ENCODE measurements at places on chromosomes 1 and 21. TPM values are rescaled to one million over a fixed set of nuclear protein-coding genes. Genes with fewer than 3 reads are reported as not detected.

Gene GRIK3
- total RNA-seq: not detected

Gene SPATA45
- not detected for total RNA-seq

Gene TBX15
- 0.09 TPM for total RNA-seq

Gene RGS13
- total RNA-seq: not detected

Gene USP16
- total RNA-seq: 39.3 TPM

Gene ZNF593OS
- total RNA-seq: not detected

Gene C21orf58
- 7.8 TPM for total RNA-seq

- no peak for DNase-seq
Measured at GRCh38 chr1:200818248-200818647, 54.5 kb upstream of the GPR25 start.

- no peak for DNase-seq
Measured at GRCh38 chr1:234229581-234230387, 143.5 kb upstream of the COA6 start.

DNA sequence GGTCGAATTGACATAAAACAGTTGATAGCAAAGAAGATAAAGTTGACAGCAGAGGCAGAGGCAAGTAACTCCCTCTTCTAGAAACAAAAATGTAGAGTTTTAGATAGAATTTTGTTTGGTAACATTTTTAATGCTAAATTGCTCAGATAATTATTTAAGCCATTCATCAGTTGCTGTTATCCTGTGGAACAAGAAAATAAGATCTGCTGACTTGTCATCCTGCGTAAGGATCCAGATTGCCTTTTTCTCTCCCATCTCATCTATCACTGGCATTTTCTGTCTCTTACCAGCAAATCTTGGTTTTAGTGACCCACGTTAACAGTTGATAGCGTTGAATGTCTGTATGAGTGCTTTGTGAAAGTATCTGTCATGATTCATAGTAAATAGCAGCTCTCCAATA is 29.8 kb downstream of the SOAT1 start:
- DNase-seq: no peak

DNA sequence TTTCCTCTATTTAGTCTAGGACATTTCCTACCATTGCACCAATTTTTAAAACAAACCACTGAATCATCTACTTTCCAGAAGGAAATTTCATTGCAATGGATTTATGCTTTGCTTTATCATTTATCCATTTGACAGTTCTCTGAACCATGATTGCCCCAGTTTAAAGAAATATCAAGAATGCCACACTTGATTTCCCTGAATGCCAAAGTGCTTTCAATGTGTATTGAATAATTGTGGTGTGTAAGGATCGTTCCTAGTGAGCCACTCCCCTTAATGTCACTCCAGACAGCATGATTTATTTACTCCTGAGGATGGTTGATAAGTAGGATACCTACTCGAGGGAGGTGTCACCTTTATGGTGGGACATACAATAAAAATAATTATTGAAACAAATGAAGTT is 169.6 kb downstream of the RYR2 start:
- DNase-seq: no peak

DNA sequence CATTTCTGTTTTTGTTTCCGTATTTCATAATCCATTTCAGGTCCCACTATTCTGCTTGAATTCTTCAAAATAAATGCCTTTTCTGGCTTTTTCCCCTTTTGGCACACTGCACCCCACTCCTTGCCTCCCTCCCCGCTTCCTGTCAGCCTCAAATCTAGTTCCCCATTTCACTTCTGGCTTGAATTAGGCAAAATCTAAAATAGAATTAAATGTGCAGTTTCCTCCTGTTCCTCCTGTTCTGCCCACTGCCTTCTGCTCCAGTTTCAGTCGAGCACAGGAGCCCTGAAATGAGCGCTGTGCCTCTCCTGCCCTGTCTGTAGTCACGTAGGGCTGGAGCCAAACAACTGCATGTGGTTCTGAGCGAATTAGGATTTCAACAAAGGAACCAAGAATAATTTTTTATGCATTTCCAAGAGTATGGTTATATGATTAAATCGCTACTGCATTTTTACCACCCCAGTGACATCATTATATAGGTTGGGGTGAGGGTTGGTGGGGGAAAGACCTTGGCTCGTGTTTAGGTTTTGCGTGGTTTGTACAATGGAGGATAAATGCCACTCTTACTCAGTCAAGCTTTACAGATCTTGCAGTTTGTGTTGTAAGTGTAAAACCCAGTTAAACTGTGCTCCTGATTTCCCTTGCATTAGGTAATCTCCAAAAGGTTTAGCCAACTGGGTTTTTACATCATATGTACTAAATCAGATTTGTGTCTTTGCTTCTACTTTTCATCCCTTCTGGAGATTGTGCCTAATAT is 114.9 kb downstream of the VPS13D start:
- DNase-seq: no peak

GRCh38 chr1:25183126-25183980 is 48.9 kb downstream of the SYF2 start:
- DNase-seq: no peak

DNA sequence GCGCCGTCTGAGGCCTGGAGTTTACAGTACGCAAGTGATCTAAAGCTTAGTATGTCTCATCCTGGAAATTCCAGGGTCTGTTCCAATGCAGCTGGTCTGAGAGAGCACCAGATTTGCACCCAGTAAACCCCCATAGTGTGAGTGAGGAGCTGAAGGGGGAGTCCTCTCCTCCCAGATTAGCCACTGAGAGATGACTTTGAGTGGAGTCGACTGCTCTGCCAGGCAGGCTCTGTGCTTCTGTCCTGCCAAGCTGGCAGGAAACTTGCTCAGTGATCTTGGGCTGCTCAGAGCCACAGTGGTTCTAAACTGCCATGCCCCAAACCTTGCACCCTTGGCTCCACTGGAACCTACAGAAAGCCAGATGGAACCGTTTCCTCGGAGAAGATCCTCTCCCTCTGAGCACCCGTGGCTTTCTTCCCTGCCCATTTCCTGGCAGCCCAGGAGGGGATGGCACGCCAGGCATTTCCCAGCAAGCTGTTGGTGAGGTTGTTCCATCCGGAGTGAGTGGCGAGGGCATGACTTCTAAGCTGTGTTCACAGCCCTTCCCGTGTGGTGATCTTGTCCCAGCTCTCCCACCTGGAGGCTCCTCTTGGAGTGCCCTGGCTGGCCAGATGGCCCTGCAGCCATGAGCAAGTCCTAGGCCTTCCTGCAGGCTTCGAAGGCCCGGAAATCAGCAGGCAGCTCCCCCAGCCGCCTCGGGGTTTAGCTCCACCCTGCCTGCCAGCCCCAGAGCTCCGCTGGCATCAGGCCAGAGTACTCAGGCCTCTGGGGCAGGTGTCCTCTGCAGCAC is 125.9 kb upstream of the VAMP3 start:
- peak; percentile 6 for DNase-seq

GRCh38 chr1:232718928-232719927 is 86.0 kb upstream of the MAP10 start:
- DNase-seq: peak; percentile 23

GRCh38 chr1:230717251-230717650 is 3.3 kb upstream of the AGT start:
- peak; percentile 25 for DNase-seq

DNA sequence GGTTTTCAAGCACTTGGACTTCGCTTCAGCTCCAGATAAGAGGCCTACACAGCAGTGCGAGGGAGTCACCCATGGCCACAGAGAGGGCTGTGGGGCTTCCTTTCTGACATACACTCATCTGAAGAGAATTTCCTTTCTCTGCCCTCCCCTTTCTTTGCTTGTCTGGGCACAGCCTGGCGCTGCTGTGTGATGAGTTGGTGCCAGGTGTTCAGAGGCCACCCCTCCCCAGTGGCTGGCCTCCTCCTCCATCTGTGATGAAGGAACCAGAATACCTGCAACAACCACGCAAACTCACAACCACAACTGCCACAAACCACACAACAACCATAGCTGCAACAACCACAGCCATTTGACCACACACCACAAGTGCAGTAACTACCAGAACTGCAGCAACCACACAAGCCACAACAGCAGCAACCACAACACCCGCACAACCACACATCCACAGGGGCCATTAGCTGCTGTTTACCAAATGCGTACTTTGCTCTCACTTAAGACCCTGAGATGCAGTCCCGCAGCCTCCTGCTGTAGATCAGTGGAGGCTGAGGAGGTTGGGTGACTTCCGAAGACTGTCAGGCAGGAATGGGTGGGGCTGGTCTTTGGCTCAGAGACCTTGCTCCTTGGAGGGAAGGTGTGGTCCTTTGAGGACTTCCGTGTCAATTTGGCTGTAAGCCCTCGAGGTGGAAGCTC is 71.1 kb downstream of the IER5 start:
- DNase-seq: peak; percentile 94

- no peak for DNase-seq
Measured at GRCh38 chr1:84145068-84145467, 997 bp downstream of the PRKACB start.

DNA sequence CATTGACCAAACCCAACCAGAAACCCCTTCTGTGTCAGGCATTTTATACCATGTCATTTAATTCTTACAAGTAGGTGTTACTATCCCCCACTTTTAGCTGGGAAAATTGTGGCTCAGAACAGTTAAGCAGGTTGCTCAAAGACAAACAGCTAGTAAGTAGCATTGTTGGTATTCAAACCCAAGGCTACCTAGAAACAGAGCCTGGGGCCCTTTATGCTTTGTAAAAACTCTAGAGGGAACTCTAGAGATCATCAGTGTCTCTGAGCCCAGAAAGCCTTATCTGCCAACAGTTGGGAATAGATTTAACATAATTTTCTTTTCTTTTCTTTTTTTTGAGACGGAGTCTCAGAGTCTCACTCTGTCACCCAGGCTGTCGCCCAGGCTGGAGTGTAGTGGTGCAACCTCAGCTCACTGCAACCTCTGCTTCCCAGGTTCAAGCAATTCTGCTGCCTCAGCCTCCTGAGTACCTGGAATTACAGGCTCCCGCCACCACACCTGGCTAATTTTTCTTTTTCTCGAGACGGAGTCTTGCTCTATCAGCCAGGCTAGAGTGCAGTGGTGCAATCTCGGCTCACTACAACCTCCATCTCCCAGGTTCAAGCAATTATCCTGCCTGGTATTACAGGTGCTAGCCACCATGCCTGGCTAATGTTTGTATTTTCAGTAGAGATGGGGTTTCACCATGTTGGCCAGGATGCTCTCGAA is 48.5 kb upstream of the OSBPL9 start:
- no peak for DNase-seq

- DNase-seq: no peak
Measured at GRCh38 chr1:90502696-90503095, 214.4 kb downstream of the BARHL2 start.

GRCh38 chr1:5941671-5942070 is 50.6 kb downstream of the NPHP4 start:
- no peak for DNase-seq

DNA sequence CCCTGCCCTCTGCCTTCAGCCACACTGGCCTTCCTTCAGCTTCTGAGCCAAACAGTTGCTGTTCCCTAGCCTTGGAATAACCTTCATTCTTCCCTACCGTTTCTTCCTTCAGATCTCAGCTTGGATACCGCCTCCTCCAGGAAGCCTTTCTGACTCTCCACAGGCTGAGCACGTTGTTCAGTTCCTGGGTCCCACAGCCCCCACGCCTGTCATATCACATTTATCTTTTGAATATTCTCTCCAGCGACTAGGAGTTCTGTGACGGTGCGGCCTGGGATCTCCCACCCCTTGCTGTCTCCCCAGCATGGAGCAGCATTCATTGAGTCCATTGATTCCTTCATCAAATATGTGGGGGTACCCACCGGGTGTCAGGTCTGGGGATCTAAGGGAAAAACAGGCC is 39.2 kb downstream of the EPHA2 start:
- DNase-seq: no peak

- no peak for DNase-seq
Measured at GRCh38 chr1:216983823-216984222, 260.6 kb upstream of the ESRRG start.

DNA sequence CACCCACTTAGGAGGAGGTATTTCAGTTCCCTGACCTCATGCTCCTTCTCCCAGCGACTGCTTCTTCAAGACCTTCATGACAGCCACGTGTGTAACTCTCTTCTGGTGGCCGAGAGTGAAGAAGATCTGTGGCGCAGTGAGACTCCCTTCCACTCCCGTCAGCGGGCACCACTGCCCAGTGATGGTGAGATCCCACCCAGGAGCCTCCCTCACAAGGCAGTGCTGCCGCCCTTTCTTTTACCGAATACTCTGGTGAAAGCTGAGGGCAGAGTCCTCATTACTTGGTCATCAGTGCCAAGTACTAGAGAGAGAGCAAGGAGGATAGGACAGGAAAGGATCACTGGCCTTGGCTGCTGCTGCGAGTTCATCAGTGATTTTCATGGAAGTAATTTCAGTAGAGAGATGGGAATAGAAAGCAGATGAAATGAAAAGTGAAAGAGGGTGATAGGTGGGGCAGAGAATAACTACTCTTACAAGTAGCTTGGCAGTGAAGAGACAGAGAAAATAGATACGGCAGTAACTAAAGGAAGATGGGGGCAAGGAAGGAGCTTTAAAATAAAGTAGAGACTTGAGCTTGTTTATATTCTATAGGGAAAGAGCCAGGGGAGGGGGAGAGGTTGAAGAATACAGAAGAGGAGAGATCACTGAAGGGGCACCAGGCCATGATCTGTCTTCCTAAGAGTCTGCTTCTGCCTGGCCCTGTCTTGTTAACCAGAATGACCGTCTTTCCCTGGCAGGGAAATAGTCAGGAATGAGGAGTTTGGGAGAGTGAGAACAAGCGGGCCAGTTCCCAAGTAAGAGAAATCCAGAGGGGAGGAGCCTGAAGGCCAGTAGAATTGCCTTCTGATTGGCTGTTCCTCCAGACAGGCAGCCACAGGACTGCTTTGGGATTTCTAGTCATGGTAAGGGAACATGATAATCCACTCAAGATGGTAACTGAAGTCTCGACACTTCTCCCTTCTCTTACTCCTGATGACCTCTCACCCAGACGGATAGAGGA is 18.3 kb downstream of the HYI start:
- no peak for DNase-seq

GRCh38 chr1:183454377-183454776 is 17.9 kb upstream of the SMG7 start:
- DNase-seq: peak; percentile 42

- no peak for DNase-seq
Measured at GRCh38 chr1:158002631-158003405, 9.4 kb downstream of the KIRREL1 start.

DNA sequence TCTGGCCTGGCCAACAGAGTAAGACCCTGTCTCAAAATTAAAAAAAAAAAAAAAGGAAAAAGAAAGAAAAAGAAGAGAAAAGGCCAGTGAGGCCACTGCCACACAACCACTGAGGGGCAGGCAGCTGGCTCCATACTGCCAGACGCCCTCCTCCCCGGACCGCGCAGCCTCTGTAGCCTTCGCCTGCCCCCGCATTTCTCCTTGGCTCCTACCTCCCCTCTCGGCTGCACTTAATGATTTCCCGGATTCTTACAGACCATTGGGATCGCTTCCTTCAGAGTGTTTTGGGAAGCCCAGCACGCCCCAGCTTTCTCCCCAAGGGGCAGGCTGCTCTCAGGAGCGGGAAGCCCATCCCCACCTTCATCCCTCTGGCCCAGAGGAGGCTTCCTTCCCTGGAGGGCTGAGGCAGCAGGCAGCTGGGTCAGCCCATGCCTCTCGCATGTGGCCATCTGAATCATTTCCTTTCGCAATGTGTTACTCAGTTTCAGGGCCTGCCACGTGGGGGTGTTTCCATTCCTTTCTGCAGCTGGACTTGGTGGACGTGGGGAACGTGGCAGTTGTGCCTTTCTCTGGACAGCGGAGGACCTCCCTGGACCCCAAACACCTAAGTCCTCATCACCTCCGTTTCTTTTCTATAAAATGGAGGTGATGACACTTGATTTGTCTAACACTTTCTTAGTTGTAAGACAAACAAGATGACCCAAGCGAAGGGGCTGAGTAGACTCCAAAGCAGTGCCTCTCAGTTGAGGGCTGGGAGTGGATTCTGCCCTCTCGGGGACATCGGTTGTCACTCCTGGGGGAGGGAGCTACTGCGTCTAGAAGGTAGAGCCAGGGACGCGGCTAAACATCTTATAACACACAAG is 2.3 kb downstream of the SLC2A5 start:
- DNase-seq: peak; percentile 58

Measured in MCF 10A (cell line).